Fibroblast of skin of scalp (primary cell): ENCODE measurements at places on chromosomes 6 and 20.
A peak's percentile ranks its signal among the peaks of the same experiment; 100 is the strongest.

DNA sequence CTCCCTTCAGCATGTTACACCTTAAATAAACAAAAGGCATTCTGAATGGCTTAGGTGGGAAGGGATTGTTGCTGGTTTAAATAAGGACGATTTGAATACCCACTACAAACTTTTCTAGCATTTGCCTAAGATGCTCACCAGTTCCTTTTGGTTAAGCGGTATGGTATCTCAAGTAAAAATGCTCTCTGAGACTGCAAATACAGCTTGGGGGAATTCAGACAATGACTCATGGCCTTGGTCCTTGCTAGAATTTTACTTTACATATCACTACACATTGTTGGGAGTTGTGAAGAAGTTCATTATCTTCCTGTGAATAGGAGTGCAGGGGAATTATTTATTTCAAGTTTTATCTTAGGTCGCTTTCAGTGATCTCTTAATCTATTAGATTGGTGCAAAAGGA lies 670.7 kb downstream of the UTRN start:
- peak; percentile 45 for DNase-seq

- DNase-seq, result no peak
These were observed 8.6 kb downstream of the MAN1A1 start for GRCh38 chr6:119340796-119341487.

GRCh38 chr6:347232-347631 lies 44.3 kb upstream of the IRF4 start:
- no peak for DNase-seq

- peak; percentile 96 for DNase-seq
These were observed 175.9 kb downstream of the SOX4 start for GRCh38 chr6:21769405-21769861.

DNA sequence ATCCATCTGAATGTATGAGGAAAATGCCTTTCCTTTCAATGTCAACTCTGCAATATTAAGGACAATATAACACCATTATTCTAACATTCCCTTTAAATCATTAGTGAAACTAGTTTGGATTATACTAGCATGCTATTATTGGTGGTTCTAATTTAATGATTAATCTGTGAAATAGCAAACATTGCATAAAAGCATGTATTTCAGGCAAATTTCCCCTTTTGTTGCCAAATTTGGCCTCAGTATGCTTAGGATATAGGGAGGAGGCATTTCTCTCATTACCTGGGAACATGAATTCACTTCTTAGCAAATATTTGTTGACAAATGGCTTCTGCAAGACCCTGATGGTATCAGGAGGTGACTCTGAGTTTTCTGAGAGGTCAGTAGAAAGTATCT lies 1.6 kb downstream of the TPMT start:
- DNase-seq, result no peak

DNA sequence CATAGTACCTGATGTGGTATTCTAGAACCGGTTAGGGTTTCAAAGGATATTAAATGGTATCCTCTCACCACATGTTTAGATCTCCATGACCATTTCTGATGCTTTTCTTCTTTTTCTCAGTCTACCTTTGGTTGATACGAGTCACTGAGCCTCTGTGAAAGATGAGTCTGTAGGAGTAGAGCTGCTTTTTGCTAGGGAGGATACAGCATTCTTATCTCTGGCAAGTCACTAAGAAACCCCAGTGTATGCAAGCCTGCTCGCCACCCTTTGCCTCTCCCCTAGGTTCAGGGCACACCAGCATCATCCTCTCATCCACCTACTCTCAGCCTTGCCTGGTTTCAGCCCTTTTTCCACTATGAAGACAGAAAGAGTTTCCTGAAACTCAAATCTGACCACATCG lies 89.9 kb downstream of the MTFR2 start:
- DNase-seq, result no peak

DNA sequence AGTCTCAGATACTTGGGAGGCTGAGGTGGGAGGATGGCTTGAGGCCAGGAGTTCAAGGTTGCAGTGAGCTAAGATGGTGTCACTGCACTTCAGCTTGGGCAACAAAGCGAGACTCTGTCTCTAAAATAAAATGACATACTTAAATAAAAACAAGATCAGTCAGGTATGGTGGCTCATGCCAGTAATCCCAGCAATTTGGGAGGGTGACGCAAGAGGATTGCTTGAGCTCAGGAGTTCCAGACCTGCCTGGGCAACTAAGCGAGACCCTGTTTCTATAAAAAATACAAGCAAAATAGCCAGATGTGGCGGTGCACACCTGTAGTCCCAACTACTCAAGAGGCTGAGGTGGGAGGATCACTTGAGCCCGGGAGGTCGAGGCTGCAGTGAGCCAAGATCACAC lies 149.6 kb downstream of the ZFP64 start:
- DNase-seq, result no peak

- DNase-seq, result no peak
These were observed 3.7 kb upstream of the PMEPA1 start for GRCh38 chr20:57713505-57713903.

GRCh38 chr6:148530394-148530953 lies 187.8 kb downstream of the SASH1 start:
- peak; percentile 96 for DNase-seq

DNA sequence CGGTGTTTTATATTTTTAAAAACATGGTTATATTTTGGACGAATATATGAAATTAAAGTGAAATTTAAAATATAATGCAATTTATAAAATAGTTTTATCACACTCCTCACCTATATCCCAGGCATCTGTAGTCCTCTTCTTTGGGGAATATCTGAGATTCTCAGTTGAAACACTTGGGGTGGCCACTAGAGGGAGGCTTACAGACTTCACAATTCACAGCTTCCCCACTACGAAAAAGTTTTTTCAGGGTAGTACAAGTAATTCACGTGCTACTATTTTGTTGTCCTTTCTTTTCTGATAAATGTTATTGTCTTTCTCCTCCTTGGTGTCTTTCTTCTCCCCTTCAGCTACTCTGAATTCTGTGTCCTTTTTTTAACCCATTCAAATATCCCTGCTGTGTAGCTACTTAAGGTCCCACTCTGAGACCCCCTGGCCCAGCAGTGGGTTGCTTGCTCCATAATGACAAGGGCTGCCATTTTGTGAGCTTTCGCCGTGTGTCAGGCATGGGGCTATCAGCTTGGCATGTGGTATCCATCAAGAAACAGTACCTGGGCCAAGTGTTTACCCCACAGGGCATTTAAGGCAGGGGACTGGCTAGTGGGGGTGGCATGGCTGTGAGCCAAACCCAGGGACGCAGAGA lies 43.6 kb upstream of the PHACTR3 start:
- peak; percentile 27 for DNase-seq

GRCh38 chr20:2750491-2751251 lies 49.8 kb downstream of the CPXM1 start:
- DNase-seq, result peak; percentile 31

DNA sequence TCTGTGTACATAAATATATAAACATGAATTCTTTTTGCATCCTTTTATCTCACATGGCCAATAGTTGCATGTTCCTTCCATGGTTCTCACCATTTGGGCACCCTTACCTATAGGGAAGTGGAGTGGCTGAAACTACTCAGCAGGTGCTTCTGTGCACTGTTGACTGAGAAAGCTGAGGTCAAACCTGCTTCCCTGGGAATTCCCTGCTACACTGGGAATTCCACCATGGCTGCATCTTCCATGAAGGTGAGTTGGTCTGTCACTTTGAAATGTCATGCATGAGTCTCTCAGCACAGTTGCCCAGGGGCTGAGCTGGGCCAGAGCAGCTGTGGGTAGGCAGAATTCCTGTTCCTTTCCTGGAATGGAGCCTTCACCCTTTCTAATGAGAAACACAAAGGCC lies 193.8 kb upstream of the PRSS16 start:
- no peak for DNase-seq
